Adipocyte (in vitro differentiated cells): ENCODE measurements at places on chromosomes 3 and 15.

DNA sequence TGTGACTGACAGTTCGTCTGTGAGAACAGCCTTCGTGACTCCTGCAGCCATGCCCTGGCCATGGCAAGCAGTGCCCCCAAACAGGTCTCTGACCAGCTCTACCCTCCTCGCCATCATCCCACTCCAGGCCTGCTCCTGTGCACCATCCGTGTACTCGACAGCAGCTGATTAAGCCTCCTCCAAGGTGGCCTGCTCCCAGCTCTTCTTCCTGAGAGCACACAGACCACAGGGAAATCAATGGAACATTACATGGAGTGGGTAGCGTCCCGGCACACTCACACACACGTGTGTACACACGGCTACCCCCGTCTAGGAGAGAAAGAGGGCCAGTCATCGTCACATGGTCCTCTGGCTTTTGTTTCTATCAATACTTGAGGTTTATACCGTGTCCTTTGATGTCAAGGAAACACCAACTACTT lies 21.1 kb downstream of the ANXA2 start:
- no peak for DNase-seq

GRCh38 chr15:71610728-71611552 lies 199.4 kb upstream of the NR2E3 start:
- DNase-seq, result no peak

GRCh38 chr3:186442162-186442561 lies 80.1 kb upstream of the DGKG start:
- DNase-seq, result no peak

DNA sequence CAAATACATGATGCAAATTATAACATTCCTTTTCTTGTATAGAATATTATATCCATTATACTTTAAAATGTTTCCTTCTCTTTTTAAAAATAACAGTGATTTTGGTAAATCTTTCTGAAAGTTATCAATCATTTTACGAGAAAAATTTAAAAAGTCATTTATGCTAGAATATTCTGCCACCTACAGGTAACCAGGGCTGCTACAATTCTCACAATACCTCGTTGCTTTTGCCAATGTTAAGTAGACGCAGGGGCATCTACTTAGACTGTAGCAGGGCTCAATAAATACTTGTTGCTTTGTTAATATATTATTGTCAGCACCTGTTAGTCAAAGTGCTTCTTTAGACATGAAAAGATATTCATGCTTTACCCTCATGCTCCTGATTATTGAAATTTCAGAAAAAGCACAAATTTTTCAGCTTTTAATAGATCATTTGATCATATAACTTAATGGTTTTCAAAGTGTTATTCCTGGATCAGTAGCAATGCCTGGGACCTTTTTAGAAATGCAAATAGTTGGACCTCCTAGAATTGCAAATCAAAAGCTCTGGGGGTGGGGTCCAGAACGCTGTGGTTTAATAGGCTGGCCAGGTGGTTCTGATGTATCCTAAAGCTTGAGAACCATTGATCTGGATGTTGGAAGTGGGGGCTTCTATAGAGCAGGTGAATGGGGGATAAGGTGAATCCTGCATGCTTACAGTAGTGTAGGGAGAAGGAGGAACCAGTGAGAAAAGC lies 223.6 kb upstream of the PDZRN3 start:
- DNase-seq, result peak; percentile 79

- no peak for DNase-seq
Measured at GRCh38 chr3:48963591-48963990, 26.4 kb upstream of the P4HTM start.

DNA sequence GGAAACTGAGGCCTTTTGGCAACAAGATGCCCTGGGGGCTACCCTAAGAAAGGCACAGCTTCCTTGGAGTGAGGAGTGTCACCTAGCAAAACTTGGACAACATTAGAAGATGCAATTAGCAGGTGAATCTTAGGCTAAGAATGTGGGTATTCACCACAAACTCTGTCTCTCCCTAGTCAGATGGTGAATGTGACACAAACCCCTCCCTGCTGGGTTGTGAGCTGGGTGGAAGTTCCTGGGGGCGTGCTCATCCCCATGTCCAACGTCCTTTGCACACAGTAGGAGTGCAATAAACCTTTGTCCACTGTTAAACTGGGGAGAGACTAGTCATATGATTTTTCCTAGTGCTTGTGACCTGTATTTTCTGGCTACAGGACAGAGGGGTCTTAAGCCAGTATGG lies 67.1 kb upstream of the SH3GL3 start:
- DNase-seq, result no peak

DNA sequence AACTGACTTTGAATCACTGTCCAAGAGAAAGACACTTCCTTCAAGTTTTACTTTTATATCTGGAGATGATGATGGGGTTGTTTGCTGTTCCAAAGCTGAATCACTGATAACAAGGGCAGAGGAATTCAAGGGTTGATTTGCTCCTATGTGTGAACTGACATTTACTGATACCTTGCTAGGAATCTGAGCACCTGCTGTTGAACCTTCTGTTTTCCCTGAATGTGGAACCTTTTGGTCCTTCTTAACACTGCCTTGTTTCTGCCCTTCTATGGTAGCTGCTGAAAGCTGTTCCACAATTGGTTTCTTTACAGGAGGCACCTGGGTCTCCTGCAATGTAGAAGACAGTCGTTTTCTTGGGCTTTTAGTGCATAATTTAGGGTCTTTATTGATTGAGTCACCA lies 102.0 kb upstream of the NEDD4 start:
- DNase-seq, result no peak

DNA sequence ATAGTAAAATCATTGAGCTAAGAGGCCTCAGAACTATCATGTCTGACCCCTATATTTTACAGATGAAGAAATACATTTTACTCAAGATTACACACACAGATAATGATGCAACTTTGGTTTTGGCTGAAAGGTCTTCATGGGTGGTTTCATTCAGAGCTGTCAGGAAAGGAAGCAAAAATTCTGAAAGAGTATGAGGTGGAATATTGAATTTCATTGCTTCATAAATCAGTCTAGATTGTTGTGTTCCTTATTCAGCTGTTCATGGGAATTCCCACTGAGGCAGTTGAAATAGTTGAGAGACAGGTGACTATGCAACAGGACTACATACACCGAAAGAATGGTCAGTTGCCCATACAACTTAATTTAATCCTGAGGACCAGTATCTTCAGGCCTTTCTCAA lies 39.4 kb downstream of the CD200 start:
- peak; percentile 42 for DNase-seq
